ENCODE measurements at places on chromosomes 1 and 21.

DNA sequence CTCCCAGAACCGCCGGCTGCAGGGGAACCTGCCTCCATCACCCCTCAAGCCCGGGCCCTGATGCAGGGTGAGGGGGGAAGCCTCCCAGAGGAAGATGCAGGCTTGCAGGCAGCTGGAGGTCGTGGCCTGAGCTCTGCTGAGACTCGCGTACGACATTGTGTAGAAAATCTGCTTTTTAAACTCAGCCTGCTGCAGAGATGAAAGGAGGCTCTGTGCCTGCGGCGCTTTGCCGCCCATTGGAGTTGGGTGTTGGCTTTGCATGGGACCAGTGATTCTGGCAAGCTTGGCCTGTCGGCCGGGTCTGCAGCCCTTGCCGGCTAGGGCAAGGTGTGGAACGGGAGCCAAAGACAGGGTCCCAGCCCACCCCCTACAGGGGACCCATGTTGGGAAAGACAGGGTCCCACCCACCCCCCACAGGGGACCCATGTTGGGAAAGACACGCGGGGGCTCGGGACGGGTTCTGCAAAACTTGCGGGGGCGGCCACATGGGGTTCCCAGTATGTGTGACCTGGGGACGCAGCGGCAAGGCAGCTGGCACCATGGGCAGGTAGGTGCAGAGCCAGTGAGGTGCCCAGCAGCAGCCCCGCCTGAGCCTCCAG, 55.6 kb downstream of the SLX9 start:
- no peak for DNase-seq

DNA sequence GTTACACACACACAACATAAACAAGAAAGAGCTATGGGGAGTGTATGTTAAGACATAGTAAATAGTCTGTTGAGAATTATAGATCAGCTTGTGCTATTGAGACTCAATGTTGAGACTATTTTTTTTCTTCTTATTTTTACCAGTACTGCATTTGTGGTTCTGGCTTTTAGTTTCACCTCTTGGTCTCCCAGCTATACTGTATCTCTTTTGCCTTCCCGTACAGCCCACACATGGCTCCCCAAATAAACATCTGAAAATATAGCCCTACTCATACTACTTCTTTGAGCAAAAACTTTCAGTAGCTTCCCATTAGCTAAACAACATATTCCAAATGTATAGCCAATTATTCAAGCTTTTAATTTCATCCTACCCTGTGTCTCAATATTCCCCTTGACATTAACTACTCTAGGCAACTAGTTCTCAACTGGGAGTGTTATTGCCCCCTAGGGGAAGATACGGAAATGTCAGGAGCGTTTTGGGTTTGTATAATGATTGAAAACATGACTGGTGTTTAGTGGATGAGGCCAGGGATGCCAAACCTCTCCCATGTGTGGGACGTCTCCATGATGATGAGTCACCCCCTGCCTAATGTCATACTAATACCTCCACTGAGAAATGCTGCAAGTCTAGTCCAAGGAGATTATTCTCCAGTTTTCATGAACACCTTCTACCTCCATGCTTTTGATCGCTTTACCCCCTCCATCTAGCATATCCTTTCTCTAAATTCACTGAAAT, 6.8 kb downstream of the RPE65 start:
- DNase-seq: peak; percentile 60

- DNase-seq: peak; percentile 66
Measured at GRCh38 chr1:102593276-102593675, 515.0 kb downstream of the COL11A1 start.

GRCh38 chr1:35589516-35590427, 16.7 kb downstream of the TFAP2E start:
- DNase-seq: no peak

- DNase-seq: no peak
Measured at GRCh38 chr1:59523745-59524450, 227.0 kb downstream of the FGGY start.

DNA sequence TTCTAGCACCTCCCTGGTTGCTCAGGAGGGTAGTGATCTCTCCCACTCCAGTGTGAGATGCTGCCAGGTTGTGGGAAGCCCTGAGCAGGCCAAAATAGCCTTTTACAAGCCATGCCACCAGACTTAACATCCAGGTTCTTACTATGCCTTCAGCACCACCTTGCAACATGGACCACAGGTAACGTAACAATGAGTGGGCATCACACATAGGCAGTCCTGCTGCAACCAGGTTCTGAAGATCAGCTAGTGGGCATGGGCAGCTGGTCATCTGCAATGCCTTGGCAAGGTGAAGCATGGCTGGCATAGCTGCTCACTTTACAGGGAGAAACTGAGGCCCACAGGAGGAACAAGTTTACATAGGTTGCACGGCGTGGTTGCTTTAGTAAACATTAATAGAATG, 40.7 kb downstream of the DHCR24 start:
- DNase-seq: no peak

DNA sequence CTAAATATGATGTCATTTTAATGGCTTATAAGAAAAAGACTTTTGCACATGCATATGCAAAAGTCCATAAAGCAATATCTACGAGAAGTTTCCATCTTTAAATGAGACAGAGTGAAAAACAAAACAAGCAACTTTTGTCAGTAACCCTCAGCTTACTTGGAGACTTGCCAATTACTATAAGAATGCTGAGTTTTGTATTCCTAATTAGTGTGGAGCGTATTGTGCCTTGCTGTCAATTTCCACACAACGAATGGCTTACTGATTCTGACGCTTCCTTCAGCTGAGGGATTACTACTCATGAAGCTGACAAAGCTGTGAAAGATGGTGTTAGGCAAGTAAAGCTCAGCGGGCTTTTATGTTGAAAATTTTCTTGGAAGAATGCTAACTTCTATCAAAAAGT, 440.4 kb upstream of the ADAMTS5 start:
- no peak for DNase-seq

GRCh38 chr1:2330519-2331199, 60.7 kb downstream of the MORN1 start:
- DNase-seq: no peak

DNA sequence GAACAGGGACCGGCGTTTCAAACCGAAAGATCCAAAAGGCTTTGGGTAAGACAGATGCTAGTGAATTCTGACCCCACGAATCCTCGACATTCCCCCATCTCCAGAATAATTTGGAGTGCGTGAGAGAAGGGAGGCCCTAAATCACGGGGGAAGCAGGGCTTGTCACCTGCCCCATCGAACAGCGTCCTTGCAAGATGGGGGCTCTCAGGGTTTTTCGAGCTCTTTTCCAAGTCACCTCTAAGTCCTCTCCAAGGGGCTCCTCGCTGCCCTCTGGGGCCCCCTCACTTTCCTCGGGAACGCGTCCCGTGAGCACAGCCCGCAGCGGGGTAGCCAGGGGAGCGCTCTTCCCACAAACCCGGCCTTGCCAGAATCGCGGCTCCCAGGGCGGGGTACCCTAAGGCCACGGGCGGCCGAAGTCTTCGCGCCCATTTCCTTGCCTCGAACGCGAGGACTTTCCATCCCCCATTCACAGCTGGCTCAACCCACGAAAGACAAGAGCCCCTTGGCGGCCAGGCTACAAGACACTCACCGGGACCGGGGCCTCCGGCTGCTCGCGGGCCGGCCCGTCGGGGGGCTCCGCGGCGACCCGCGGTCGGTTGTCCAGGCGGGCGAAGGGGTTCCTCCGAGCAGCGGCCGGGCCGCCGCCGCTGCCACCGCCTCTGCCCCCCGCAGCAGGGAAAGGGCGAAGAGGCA, 546 bp downstream of the DONSON start:
- peak; percentile 5 for DNase-seq

DNA sequence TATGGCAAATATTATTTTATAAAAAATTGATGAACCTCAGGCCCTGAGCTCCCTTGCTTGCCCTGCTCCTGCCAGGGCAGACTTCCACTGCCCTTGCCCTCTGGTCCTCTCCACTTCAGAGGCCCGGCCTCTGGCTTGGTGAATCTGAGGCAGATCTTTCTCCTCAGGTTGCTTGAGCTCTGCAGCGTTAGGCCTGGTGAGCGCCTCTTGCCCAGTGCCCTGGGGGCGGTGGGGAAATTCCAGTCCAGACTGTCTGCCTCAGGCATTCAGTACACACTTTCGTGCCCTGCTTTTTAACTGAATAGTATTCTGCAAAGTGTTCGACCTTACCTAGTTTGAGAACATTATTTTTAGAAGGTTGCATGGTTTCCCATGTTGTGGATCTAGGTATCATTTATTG, 98.2 kb downstream of the PCBP3 start:
- peak; percentile 12 for DNase-seq

GRCh38 chr21:15872236-15872635, 142.5 kb downstream of the USP25 start:
- no peak for DNase-seq

DNA sequence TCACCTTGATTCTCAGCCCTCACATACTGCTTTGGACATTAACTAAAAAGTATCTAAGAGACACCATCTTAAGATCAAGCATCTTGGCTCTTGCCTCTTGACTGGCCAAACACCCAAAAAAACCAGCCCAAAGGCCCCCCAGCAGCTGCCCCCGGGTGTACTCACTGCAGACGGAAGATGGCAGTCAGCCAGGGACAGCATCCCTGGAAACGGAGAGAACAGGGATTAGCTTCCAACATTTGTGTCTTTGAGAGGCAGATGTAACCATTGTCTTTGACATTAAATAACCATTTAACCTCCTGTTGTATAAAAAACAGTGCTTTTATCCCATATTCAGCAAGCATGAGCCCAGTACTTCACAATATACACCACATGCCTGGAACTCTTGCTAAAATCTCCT, 11.3 kb downstream of the TMEM63A start:
- DNase-seq: no peak

DNA sequence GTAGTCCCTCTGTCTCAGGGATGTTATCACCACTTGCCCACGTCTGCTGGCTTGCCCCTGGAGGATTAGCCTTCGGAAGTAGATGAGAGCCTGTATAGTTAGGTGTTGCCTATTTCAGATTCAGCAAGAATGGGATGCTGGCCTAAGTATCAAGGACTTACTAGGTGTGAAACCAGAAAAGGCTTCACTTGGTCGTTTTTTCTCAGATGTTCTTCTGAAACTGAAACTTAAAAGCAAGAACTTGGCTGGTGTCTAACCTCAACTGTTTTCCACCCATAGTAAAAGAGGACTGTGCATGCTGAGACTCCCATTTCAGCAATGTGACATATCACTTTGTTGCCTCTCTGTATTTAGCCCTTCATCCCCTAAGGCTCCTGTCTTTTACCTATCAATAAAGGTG, 67.0 kb upstream of the LRRC53 start:
- no peak for DNase-seq

DNA sequence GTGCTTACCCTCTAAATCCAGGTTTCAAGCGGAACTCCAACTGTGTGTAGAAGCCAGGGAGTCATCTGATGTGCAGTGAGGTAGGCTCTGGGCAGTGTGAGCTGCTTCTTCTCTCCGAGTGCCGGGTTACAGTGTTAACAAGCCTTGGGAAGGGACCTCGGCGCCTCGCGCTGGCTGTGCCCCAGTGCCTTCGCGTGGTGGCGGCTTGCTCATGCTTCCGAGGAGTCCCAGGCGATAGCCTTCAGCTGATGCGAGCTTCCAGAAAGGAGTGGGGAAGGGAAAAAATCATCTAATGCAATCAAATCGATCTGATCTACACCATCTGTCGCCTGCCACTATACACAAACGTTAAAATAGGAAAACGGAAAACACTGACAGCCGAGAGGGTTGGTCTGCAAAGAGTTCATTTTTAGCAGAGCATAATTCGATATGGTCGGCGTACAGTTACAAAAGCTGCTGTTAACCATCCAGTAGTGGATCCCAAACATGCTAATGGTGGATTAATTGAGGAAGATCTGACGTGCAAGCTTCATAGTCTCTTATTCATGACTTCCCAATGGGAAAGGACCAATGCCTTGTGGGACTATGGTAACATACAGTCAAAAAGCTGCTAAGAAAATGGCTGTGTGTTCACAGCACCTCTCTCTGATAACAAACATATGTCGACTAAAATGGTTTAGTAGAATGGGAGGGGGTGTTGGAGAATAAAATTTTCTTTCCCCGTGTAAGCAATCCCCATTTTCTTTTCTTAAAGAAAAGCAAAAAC, 128.7 kb upstream of the DPYD start:
- DNase-seq: no peak
